HuH-7 (cell line): ENCODE measurements at places on chromosomes 4 and X.

DNA sequence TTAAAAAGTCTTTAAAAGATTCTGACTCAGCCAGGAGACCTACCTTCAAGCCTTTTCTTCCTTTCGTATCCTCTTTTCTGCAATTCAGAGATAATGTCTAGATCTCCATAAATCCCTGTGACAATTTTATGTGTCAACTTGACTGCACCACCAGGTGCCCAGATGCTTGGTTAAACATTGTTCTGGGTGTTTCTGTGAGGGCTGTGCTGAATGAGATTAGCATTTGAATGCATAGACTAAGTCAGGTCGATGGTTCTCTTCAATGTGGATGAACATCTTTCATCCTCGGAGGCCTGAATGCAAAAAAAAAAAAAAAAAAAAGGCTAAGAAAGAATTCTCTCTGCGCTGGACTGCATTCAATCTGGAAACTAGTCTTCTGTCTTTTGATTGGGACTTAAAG, 1082.7 kb downstream of the NLGN4X start:
- no peak for DNase-seq

GRCh38 chr4:16758255-16758654, 140.2 kb downstream of the LDB2 start:
- DNase-seq, result no peak

DNA sequence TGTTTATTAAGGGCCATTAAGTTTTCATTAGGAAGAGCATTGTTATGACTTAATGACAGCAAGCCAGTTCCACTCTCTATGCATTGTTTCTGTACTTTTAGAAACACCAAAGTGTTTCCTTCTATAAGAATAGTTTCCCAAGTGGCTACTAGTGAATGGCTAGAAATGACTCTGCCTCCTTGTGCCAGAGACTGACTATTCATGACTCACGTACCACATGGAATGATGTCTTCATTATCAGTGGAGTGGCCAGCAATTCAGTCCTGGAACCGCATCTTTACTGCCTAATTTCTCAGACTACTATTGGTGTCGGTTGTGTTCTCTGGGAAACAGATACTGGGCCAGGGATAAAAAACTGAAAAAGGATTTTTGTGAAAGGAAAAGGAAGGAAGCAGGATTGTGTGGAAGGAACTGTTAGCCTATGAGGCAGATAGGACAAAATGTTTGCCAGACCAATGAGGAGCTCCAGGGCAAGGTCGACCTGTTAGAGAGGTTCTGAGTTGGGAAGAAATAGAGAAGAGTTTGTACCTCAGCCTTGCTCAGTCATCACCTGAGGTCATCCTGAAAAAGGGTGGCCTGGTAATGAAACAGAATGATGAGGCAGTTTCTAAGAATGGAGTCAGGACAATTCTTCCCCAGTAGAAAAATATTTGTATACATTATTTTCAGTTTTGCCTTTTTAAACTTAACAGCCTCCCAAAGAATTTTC, 218.6 kb downstream of the SPCS3 start:
- no peak for DNase-seq

DNA sequence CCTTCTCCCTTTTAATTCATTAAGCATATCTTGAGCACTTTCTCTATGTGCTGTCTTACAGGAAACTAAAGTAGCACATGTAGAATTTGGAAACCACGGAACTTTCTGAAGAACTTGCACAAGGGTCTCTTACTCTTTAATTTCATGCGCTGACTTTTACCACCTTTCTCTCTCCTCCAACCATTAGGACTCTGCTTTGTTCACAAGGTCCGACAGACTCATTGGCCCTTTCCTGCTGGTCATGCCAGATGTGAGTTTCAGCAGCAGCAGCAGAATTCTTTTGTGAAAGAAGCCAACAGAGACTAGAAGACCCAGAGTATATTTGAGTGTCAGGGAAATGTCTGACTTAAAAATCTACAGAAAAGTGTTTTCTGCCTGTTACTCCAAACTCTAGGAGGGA, 207.1 kb downstream of the GUCY2F start:
- DNase-seq, result no peak

DNA sequence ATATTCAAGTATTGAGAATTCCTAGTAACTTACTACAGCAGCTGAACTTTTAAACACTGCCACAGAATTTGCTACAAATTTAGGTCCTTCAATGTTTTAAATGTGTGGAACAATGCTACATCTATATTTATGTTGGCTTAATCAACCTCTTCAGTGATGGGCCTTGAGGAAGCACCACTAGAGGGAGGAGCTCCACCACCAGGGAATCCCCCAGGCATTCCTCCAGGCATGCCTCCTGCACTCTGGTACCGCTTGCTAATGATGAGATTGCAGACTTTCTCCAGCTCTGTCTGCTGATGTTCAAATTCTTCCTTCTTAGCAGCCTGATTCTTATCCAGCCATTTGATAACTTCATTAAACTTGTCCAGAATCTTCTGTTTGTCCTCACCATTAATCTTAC, 190.8 kb downstream of the HTR2C start:
- DNase-seq, result no peak

GRCh38 chr4:152304220-152304619, 231.7 kb downstream of the FBXW7 start:
- no peak for DNase-seq

GRCh38 chr4:26342328-26343037, 21.7 kb downstream of the RBPJ start:
- DNase-seq, result no peak

GRCh38 chrX:16963216-16963615, 16.8 kb downstream of the REPS2 start:
- DNase-seq, result no peak

GRCh38 chr4:151901631-151902030, 140.8 kb upstream of the GATB start:
- no peak for DNase-seq

GRCh38 chr4:142406499-142406835, 439.6 kb downstream of the INPP4B start:
- DNase-seq, result no peak

- DNase-seq, result no peak
Measured at GRCh38 chrX:15908603-15909290, 54.1 kb upstream of the AP1S2 start.

DNA sequence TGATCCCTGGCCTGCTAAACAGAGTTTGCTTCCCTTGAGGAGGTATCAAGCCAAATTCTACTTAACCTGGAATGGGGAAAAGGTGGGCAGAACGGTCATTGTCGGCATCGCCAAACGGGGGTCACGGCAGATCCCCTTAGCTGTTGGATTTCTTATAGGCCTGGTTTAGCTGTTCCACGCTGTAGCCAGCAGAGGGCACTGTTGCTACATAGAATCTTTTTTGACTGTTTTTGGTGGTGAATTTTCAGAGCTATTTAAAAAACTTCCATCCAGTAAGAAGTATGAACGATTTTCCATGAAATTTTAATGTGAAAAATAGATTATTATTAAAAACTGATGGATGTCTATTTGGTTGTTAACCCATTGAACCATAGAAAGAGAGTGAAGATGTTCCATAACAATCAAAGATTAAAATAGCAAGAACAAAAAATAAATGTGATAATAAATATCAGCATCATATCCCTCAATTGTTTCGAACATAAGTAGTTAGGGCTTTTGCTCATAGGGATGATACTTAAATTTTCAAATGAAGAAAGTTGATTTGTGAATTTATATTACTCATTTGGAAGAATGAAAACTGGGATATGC, 56.6 kb downstream of the LINC00632 start:
- DNase-seq, result peak; percentile 10

GRCh38 chrX:68983004-68983857, 154.4 kb downstream of the EFNB1 start:
- no peak for DNase-seq

- no peak for DNase-seq
Measured at GRCh38 chr4:147447786-147448185, 33.1 kb upstream of the EDNRA start.

DNA sequence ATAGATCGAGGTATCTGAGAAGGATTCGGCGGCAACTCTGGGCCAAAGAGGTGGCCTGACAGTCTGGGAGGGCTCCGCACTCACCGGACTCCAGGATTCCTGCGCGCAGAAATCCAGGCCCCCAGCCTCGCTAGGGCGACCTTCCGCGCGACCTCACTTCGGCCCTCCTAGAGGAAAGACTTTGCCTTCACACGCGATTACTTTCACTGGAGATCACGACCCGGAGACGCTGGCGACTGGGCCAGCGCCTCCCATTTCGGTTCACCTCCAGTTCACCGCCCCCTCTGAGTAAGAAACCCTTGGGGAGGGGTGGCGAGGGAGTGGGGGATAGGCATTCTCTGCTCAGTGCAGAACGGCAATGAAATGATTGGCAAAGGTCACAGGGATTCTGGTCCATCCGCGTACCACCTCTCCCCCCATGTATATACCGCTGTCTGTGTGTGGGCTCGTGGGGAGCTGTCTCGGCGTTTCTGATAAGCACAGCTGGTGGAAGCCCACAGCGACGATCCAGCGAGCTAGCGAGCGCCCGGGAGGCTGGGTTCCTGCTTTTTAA, 2.5 kb downstream of the POU3F4 start:
- DNase-seq, result no peak

DNA sequence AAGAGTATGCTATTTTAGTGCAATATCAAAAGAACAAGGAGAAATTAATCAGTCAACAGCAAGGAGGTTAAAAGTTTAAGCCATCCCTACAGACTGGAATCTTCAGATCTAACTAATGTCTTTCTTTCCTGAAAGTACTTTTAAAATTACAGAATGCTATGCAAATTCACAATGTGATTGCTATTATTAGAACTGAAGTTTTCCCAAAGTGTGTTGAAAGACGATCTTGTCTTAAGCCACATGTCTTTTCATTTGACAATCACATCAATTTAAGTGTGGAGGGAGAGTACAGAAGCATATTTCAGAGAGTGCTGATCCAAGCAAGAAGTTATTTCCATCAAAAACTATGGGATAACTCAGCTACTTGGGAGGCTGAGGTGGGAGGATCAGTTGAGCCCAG, 64.7 kb upstream of the TNIP3 start:
- no peak for DNase-seq

- DNase-seq, result no peak
Measured at GRCh38 chr4:102554482-102554881, 53.3 kb downstream of the NFKB1 start.

DNA sequence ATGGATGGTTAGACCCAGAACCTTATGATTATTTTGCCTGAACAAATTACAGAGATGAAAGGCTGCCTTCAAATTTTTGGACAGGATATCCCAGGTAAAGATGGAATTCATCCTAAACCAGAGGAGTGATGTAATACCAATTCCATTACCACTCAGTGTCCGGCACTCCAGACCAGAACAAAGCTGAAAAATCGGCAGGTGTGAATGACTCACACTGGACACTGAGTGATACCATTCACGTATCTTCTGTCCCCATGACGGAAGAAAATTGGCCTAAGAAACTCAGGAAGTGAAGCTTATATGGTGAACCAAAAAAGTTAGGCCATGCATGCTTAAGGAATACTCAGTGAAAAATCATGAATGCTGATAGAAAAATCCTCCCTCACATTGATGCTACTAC, 34.5 kb downstream of the PALLD start:
- DNase-seq, result no peak

DNA sequence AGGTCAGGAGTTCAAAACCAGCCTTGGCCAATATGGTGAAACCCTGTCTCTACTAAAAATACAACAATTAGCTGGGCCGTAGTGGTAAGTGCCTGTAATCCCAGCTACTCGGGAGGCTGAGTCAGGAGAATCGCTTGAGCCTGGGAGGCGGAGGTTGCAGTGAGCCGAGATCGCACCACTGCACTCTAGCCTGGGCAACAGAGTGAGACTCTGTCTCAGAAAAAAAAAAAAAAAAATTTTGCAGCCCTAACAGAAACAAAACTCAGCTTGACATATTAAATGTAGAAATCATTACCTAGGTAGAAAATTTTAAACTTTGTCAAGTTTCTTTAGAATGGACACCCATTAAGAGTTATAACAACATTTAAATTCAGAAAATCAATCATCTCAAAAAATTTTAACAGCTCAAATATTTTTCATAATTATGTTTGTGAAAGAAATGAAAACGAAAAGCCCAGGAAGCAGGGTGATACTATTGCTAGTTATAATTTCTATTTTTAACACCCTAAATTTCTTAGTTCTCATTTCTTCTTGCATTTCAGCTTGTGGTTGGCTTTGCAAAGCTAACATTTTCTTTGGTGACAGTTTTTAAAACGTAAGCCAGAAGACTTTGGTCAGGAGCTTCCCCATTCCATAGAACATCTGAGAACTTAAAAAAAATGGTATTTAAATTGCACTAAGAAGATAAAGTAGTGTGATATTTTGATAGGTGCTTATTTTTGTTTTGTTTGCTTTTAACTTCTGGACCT, 33.3 kb upstream of the RBBP7 start:
- no peak for DNase-seq

- no peak for DNase-seq
Measured at GRCh38 chr4:22454955-22455354, 60.9 kb downstream of the ADGRA3 start.

DNA sequence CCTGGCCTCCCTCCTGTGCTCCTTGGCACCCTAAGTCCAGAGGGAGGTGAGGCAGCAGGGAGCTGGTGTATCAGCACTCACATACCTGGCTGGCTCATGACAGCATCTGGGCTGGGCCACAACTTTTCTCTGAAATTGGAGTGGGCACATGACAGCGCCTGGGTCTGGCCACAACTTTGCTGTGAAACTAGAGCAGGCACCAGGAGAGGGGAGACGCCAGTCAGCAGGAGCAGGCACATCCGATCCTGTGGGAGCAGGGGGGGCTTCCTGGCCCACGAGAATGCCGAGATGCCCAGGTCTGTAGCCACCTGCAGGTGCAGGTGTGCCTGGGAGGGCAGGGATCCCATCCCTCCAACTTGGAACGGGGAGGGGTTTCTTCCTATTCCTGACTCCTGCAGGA, 69.7 kb upstream of the PPP3CA start:
- DNase-seq, result no peak

GRCh38 chrX:45850197-45850774, 649.6 kb upstream of the DIPK2B start:
- DNase-seq, result no peak

- DNase-seq, result no peak
Measured at GRCh38 chrX:151634937-151635336, 60.3 kb upstream of the PRRG3 start.

DNA sequence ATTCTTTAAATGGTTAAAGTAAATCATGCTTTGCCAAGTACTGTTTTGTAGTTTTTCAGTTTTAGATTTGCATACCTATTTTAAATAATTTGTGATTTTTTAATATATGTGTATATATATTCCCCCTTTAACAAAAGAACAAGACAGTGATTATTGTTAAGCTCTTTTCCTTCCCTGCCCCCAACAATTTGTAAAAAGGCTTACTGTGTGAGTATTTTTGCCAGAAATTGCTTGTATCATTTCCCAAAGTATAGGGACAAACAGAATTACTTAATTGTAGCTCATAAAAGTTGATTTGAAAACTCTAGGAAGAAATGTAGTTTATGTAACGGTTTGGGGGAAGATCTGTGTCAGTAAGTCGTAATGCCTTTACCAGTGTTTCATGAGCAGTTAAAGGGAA, 19.0 kb downstream of the CPEB2 start:
- DNase-seq, result no peak

- no peak for DNase-seq
Measured at GRCh38 chrX:133868682-133869081, 116.7 kb downstream of the GPC3 start.

GRCh38 chrX:134935276-134935675, 55.5 kb upstream of the SMIM10 start:
- DNase-seq, result no peak

GRCh38 chr4:102578819-102579218, 77.7 kb downstream of the NFKB1 start:
- no peak for DNase-seq

- no peak for DNase-seq
Measured at GRCh38 chrX:109660435-109661143, 35.6 kb upstream of the KCNE5 start.

- no peak for DNase-seq
Measured at GRCh38 chr4:2301225-2301642, 39.3 kb upstream of the MXD4 start.

- no peak for DNase-seq
Measured at GRCh38 chr4:62475596-62475995, 1275.5 kb downstream of the ADGRL3 start.
